ENCODE measurements at places on chromosomes 2 and 18.

DNA sequence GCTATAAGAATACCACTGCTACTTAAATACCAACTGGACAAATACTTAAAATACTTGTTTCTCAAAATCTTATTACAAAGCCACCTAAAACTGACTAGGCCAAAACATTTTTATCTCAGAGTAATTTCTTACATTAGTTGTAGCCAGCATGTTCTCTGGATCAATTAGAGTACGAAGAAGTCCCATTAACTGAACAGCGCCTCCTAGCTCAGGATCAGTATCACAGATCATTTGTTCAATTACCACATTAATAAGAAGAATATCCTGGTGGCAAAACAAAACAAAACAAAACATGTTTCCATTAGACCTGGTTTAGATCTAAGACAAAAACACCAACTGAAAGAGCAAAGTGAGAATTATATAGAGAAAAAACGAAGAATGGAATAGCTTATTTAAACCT lies 36.0 kb downstream of the PPP4R3B start:
- DNase-seq = no peak

- DNase-seq = no peak
These were observed 27.0 kb downstream of the LDLRAD4 start for GRCh38 chr18:13245481-13246000.

- DNase-seq = no peak
These were observed 41.2 kb downstream of the GALNT13 start for GRCh38 chr2:153912798-153913396.

DNA sequence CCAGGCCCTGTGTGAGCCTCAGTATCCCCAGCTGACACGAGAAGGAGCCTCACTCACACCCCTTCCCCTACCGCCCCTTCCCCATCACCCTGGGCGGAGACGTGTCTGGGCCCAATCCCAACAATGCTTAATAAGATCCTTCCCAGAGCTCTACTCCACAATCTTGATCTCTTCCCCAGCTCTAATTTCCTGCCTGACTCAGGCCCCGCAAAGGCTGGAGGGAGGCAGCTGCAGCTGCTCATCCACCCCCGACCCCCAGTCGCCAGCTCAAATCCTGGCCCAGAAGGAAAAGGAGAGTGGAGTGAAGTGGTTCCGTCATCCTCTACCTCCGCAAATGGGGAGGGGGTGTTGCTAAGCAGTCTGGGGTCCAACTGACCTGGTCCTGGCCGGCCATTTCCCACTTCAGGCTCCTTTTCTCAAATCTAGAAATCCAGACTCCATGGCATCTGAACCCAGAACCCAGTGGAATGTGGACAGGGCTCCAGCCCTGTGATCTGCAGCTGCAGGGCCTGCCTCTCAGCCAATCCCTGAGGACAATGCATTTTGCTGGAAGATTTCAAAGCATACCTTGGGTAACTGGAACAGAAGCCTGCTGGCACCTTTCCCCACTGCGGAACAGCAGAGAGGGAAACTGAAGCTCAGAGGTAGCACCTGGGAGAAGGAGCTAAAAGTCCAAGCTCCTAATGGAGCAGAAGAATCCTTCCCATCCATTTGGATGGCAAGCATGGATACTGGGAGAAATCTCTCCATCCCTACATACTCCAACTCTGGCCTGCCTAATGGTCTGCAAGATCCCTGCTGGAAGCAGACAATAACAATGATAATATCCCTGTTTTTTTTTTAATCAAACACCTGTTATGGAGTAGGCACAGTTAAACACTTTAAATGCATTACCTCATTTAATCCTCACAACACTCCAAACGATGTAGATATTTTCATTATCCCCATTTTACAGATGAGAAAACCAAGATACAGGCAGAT lies 5.6 kb upstream of the TNS1 start:
- DNase-seq = no peak

DNA sequence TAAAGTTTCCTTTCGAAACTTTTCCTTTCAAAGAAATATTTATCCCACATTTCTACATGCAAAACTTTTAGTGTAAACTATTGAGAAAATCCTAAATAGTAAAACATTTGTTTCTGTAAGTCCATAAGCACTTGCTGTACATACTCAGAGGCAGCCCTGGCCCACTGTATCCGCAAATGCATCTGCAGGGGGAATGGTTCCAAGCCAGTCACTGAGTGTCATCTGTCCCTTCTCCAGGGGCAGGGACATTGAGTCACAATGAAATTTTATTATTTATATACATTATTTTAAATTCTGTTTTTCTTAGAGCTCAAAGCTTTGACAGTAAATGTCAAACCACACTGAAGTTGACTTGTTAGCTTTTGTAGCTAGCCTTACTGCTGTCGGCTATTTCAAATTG lies 367.2 kb downstream of the MTX2 start:
- DNase-seq = no peak

DNA sequence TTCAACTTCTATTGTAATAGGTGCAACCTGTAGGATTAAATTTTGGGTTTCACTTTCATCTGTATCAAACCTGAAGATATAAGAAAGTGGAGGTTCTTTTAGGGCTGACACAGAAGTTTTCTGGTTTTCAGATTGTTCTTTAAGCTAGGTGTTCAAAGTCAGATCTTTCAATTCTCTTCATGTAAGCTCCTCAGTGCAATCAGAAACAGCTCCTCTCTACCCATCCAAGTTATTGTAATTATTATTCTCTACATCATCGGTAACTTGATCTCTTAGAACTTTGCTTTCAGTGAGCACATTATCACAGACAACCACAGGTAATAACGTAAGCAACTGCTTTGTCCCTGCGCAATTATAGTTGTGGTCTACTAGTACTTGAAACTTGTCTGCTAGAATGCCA lies 179.4 kb downstream of the MYCN start:
- DNase-seq = no peak

- no peak for DNase-seq
These were observed 90.3 kb downstream of the KLF7 start for GRCh38 chr2:207075456-207075855.

Data from foreskin keratinocyte (primary cell).